ENCODE measurements at places on chromosomes 6 and 20.
A peak's percentile ranks its signal among the peaks of the same experiment; 100 is the strongest.

DNA sequence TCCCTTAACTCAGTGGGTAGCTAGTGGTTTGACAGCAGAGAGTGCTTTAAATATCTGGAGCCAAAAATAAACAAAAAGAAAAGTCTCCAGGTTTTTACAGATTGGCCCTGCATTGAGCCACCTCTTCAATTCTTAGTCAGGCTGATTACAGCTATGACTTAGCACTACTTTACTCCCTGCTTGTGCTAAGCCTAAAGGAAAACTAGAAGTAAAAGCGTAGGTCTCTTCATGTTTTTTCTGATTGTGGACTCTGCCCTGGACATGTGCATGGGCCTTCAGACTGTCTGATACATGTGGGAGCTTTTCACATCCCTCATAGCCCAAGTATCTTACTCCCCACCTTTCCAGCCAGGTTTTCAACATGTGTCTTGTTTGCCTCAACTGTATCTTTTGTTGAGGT is 33.3 kb downstream of the KPNA5 start:
- no peak for DNase-seq

- no peak for DNase-seq
Observed at GRCh38 chr6:80437221-80437620, 330.8 kb downstream of the BCKDHB start.

GRCh38 chr6:33154349-33154748 is 37.9 kb downstream of the COL11A2 start:
- no peak for DNase-seq

GRCh38 chr6:158040051-158040803 is 58.6 kb downstream of the SYNJ2 start:
- no peak for DNase-seq

DNA sequence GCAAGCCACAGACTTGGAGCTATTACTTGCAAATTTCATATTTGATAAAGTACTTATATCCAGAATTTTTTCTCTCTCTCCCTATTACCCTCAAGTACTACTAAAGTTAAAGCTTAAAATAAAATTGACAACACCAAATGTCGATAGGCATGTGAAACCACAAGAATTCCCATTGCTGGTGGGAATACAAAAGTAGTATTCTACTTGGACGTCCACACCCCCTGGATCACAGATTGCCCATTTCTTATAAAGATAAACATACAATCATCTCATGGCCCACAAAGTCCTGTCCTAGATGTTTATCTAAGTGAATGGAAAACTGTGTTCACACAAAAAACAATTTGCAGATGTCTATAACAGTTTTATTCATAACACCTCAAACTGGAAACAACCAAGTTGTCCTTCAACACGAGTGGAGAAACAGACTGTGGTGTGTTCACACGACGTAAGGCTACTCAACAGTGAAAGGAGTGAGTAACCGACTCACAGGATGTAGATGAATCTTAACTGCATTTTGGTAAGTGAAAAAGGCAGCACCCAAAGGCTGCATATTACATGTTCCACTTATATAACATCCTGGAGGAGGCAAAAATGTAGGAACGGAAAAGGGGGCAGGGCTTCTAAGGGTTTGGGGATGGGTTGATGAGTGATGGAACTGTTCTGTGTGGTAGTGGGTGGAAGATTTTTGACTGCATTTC is 297.4 kb downstream of the THBS2 start:
- DNase-seq, result no peak

- DNase-seq, result no peak
Observed at GRCh38 chr6:38319256-38320212, 320.2 kb downstream of the BTBD9 start.

- DNase-seq, result no peak
Observed at GRCh38 chr6:36928547-36928918, 26.0 kb upstream of the PI16 start.

- DNase-seq, result no peak
Observed at GRCh38 chr6:106046116-106046853, 39.9 kb upstream of the PRDM1 start.

DNA sequence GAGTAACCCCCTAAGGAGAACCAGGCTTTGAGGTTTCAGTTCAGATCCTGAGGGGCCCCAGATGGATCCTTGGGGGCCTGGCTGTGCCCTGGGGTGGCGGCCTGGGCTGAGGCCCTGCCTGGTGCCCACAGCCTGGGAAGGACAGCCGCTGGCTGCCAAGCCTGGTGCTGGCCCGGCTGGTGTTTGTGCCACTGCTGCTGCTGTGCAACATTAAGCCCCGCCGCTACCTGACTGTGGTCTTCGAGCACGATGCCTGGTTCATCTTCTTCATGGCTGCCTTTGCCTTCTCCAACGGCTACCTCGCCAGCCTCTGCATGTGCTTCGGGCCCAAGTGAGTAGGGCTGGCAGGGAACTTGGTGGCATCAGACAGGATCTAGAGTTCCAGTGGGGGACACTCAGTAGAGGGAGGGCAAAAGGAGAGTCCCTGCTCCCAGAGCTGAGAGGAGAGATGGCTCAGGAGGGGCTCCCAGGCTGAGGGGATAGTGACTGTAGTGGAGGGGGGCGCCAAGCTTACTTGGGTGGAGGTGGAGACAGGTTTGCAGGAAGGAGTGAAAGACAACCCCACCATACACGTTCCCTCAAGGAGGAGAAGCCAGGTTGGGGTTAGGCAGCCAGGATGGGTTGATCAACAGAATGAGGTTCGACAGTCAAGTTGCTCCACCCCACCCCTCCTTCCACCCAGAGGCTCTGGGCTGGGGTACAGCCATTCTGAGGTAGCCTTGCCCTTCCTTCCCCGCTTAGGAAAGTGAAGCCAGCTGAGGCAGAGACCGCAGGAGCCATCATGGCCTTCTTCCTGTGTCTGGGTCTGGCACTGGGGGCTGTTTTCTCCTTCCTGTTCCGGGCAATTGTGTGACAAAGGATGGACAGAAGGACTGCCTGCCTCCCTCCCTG is 9.5 kb downstream of the SLC29A1 start:
- no peak for DNase-seq

DNA sequence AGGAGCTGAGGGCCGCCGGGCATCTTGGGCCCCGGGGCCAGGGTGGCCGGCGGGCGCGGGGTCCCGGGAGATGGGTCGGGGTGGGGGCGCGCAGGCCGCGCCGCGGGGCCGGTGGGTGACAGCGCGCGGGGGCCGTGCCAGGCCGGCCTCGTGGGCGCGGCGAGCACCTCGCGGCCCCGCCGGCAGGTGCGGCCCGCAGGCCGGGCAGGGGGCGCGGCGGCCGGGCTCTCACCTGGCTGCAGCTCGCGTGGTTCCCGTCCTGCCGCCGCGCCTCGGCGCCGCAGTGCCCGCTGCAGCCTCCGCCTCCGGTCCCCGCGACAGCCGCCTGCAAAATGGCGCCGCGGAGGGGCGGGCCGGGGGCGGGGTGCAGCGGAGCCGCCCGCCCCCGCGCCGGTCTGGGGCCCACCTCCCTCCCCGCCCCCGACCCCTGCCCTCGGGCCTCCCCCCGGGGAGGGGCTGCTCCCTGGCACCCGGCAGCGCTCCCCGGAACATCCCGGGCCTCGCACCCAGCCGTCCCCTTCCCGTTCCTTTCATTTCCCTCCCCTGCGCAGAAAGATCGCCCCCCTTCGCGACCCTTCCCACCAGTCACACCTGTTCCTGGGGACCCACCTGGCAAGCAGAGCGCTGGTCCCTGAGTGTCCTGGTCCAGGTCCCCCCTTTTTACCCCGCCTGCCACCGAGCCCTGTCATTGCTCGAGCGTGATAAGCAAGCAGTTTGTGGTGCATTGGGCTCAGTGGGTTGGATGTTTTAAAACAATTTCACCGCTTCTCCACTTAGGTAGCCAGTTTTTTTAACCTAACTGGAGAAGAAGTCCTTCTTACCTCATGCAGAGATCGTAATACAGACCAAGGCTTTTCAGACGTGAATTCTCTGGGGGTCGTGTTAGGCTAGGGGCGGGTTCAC is at the start of gene SLC23A2:
Gene SLC23A2 (minus strand): TSS at position 337 of the 903 bp plus-strand sequence. CDS start 68,948 bp downstream, outside the sequence.
- DNase-seq, result no peak

- DNase-seq, result no peak
Observed at GRCh38 chr6:156017838-156018237, 562.2 kb upstream of the NOX3 start.

DNA sequence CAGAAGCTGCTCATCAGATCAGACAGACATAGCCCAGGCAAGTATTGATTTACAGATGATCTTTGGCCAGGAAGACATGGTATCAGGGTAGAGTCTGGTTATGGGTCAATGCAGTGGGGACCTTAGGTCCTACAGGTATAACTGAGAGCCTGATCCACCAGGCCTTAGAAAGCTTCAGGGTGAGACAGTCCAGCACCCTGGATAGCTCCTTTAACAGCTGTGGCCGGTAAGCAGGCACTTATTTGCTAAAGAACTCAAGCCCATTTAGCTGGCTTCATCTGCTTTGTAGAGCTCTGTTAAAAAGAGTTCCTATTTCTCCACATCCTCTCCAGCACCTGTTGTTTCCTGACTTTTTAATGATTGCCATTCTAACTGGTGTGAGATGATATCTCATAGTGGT is 39.6 kb downstream of the ESR1 start:
- no peak for DNase-seq

DNA sequence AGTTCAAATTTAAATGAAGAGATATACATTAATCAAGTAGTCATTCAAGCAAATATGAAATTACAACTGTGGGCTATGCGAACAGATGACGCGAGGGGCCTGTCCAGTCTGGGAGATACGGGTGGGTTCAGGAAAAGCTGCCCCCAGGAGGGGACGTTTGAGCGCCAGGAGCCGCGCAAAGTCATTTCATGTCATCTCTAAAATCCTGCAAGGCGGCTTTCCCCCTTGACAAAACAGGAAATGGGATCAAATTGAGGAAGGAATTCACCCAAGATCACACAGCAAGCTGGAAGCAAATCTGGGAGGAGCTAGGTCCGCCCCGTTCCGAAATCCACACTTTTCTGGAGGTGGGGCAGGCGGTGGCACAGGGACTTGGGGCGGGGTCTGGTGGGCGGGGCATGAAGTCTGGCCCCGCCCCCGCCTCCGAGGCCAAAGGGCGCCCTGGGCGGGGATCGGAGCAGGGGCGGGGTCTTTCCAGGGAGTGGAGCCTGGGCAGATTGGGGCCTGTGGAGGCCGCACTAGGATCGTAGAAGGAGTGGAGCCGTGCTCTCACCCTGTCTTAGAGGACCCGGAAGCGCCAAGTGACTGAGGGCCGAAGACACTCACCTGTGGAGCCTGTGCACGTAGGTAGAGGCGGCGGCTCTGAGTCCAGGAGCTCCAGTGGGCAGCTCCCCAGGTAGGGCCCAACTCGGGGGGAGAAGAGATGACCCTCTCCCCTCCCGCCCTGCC is at the start of gene LPIN3:
Gene LPIN3 (plus strand): TSS at position 495 of the 729 bp plus-strand sequence. CDS start 4,983 bp downstream, outside the sequence.
- peak; percentile 67 for DNase-seq

DNA sequence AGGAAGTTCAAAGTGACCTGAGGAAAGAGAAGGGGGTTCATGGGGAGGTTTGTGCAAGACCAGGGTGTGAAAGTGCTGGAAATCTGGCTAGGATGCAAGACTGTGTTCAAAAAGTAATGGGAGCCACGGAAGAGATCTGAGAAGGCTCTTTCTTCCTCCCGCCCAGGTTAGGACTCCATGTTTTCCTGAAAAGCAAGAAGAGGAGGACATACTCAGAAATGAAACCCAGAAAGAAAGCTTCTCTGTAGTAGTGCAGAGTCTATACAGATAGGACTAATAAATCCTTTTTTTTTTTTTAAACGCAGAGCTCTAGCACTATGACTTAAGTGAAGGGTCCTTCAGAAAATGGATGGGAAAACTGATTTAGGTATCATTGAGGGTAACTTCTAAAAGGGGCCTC is 3.2 kb upstream of the DDO start:
- DNase-seq, result no peak

GRCh38 chr6:37779902-37780628 is 39.5 kb upstream of the ZFAND3 start:
- DNase-seq, result no peak

- DNase-seq, result no peak
Observed at GRCh38 chr6:24539416-24539815, 44.6 kb downstream of the ALDH5A1 start.

DNA sequence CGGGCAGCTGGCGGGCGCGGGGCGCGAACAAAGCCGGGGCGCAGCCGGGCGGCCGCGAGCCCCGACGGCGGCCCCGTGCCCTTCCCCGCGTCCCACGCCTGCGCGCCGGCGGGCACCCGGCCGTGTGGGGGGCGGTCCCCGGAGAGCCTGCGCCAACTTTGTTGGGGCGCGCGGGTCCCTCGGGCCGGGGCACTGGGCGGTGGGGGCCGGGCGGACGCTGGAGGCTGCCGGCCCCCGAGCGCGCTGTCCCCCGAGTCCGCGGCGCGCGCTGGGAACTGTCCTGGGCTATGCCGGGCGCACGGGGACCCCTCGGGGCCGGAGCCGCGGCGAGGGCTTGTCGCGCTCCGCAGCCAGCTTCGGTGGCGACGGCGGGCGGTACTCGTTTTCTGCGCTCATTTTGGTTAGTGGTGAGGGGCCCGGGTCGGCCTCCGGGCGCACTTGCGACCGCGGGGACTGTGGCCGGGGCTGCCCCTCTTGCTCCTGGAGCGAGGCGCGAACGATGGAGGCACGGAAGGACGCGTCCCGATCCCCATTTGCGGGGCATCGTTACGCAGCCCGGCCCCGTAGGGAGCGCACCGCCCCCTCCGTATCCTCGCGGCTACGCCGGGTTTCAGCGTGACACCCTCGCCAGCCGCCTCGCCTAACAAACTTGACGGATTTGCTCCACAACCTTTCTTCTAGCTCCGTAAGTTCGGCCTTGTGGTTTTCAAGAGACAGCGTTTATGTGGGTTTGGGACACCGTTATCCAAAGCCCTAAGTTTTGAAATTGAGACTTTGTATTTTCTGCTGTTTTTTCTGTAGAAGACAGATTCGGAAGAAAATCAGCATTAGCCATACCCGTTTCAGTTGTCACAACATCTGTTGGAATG is 622 bp downstream of the SS18L1 start:
- no peak for DNase-seq

- DNase-seq, result no peak
Observed at GRCh38 chr6:162704001-162704400, 23.6 kb downstream of the PRKN start.

DNA sequence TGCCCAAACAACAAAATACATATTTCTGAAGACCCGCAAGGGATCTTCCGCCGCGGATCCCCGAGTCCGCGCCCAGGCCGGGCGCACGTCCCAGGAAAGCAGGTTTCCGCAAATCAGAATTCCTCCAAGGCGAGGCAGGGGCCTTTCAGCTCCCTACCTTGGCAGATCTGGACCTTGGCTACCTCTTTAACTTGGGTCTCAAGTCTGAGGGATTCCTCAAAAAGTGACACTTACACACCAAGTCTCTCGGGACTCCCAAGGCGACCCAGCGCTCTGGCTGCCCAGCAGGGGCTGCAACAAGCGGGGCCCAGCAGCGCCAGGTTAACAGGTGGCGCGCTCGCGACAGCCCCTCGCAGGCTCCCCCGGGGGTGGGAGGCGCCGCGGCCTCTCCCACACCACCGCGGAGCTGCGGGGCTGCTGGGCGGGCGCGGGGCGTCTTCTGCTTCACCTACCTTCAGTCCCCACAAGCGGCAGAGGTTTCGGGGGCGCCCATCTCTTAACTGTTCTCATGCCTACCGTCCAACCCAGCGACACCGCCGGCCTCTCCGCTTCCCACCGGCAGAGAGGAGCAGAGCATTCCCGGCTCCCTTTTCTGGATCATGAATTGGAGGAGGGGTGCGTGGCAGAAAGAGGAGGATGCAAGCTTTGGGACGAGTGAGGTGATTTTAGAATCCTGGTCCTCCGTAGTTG is 414 bp downstream of the SIM1 start:
- no peak for DNase-seq
